Cardiac fibroblast (primary cell): ENCODE measurements at places on chromosomes 7 and 10.

- peak; percentile 59 for DNase-seq
Observed at GRCh38 chr7:31432176-31432575, 81.7 kb upstream of the ITPRID1 start.

GRCh38 chr7:19557726-19558465 is 150.9 kb downstream of the POLR1F start:
- peak; percentile 69 for DNase-seq

DNA sequence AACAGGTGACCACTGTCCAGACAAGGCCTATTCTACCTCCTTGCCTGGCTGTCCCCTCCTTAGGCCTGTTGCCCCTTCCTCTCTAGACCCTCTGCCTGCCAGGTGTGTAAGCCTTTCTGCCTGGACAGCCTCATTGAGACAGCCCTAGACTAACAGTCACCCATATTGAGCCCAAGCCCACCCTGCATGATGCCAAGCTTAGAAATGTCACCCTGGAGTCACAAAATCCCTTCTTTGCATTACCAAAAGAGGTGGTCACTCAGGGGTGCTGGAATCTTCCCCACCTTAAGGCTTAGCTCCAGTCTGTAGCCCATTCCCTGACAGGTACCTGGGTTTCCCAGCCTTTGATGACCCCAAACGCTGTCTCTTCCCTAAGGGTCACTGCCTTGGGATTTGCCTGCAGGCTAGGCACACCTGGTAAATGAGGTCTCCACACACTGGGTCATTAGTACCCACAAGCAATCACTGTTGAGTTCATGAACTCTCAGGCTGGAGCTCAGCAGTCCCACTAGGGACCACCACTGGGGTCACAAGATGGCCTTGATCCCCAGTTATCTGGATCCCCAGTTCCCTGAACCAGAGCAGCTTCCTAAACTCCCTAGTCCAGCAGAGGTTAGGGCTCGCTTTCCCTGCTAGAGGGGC is 54.9 kb upstream of the CAMK2B start:
- no peak for DNase-seq

DNA sequence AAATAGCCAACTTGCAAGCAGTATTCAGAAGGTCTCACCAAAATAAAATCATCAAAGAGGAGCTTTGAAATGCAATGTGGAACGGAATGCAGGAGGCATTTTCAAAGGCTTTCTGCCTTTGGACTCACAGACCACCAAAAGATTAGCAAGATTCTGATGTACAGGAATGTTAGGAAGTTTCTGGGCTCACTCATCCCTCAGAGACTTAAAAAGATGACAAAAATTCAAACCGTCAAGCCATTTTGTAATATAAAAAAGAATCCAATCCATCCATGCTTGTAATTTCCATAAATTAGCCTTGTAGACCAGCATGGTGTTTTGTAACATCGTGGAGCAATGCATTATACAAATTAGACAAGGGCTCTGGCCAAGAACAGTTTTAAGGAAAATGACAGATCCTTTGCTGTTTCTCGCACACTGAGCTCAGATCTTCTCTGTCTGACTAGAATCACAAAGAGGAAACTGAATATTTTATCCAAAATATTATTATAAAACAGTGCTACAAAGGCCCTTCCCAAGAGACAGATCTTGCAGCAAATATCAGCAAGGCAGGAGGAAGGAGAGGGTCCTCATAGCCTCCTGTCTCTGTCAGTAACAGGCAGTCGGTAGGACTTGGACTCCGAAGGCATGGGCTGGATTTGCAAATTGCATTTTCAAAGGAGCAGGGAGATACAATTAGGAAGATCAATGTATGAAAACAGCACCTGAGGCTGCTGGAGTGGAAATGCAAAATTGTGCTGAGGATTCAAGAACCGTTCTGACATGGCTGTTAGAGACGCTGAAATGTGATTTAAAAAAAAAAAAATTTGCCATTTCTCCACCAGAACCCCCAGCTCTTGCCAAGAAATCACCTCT is 57.4 kb upstream of the NRP1 start:
- no peak for DNase-seq

GRCh38 chr7:50145226-50145625 is 52.2 kb upstream of the ZPBP start:
- DNase-seq, result peak; percentile 5

DNA sequence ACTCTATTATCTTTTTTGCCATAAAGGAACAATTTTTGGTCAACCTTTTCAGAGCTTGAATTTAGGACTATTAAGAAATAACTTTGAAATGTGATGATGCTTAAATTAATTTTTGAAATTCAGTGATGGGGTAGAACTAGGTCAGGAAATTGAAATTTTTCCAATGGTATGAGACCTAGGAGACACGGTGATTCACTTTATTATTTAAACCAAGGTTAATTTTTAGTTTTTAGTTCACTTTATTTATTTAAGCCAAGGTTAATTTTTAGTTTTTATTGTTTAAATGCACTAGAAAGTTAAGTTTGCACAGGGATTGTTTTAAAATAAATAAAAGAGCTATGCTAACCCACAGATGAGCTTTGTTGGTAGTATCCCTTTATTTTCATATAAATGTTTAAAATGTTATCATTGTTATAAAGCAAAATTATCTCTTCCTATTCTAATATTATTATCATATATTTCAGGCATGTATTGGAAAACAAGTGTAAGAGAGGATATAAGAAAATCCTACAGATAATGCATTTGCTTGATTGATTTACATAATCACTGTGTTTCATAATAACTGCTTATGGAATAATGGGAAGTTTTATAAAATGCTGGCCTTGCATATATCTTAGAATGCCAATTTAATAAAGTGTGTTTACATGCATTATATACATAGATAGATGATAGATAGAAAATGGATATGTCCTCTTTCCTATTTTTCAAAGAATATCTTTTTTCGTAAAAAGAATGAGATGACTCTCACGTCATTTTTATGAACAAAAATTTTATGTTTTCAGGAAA is 163.6 kb downstream of the HGF start:
- no peak for DNase-seq

DNA sequence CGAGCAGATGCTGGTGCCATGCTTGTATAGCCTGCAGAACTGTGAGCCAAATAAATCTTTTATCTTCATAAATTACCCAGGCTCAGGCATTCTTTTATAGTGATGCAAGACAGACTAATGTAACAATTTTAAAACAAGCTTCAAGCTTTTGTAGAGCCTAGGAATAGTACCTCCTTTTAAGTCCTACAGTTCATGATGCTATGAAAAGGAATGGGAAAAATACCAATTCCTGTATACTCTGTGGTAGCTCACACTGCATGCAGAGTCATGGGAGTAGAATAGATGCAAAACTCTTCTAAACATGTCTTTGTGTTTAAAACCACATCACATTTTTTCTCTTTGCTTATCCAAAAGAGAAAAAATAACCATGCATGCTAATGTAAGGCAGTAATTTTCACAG is 66.6 kb upstream of the WNT16 start:
- DNase-seq, result no peak

GRCh38 chr7:123639631-123640030 is 16.0 kb upstream of the LMOD2 start:
- DNase-seq, result no peak

GRCh38 chr7:17159500-17160037 is 138.9 kb upstream of the AHR start:
- no peak for DNase-seq

GRCh38 chr10:75260990-75261389 is 25.2 kb upstream of the COMTD1 start:
- no peak for DNase-seq

GRCh38 chr10:17660921-17661320 is 17.0 kb downstream of the STAM start:
- no peak for DNase-seq

GRCh38 chr7:42254217-42254616 is 17.2 kb upstream of the GLI3 start:
- peak; percentile 75 for DNase-seq

GRCh38 chr7:141949911-141950310 is 3.1 kb upstream of the CLEC5A start:
- DNase-seq, result no peak

- no peak for DNase-seq
Observed at GRCh38 chr7:75579899-75580298, 87.8 kb downstream of the SPDYE5 start.

GRCh38 chr7:38168890-38169570 is 9.0 kb upstream of the STARD3NL start:
- no peak for DNase-seq

DNA sequence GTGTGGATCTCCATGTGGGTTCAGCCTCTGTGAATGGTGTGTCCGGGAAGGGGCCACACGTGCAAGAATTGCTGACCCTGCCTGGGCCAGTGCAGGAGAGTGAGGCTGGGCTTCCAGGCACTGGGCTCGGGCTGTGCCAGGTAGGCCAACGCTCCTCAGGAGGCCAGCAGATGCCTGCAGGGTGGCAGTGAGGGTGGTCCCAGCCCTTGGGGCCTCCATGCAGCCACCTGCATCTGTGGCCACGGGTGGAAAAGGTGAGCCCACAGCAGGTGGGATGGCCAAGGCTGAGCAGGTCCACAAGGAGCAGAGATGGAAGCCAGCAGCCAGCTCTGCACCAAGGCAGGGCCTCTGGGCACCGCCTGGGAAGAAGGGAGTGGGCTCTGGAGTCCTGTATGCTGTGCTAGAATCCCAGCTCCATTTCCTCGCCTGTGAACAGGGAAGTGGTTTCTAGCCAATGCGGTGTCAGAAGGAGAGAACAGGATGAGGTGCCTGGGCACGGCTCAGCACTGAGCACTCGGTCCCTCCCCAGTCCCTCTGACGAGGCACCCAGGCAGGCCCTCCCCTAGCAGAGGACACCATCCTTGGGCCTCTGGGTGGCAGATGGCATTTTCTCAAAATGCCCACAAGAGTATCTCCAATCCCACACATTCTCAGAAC is 31.1 kb upstream of the RET start:
- no peak for DNase-seq

GRCh38 chr7:33809228-33809627 is 96.1 kb upstream of the BMPER start:
- no peak for DNase-seq

DNA sequence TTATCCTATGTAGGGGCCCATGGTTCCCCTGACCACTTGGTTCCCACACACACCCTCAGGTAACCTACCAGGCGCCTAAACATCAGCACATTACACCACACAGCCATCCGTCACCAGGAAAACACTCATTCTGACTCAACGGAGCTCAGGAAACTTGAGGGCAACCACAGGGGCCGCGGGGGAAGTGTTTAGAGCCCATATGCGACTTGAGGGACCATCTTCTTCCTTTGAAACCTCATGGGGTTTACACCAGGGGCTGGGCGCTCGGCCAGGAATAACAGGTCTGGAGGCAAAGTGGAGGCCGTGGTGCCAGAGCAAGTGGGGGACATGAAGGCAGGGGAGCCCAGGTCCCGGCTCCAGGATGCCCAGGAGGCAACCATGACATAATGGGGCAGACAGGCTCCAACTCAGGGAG is 1.5 kb downstream of the STX1A start:
- DNase-seq, result peak; percentile 96

DNA sequence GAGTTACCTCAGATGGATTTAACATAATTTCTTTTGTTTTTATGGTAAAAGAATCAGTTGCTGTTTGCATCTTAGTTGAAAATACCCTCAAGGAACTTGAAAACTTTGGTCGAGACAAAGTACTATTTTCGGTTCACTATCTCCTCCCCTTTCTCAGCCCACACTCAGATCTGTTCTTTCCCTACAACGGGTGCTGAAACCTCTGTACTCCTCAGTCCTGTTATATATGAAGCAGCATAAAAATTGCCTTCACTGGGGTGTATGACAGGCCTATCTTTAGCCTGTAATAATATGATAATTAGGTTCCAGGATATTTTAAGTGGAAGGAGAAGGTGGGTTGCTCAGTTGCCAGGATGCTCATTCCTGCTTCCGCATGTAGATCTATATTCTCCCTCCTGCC is 105.2 kb upstream of the NOBOX start:
- DNase-seq, result no peak

GRCh38 chr7:411677-412312 is 107.9 kb downstream of the PDGFA start:
- DNase-seq, result no peak
